ENCODE measurements at places on chromosomes 11 and 22. TPM values are rescaled to one million over a fixed set of nuclear protein-coding genes. Genes with fewer than 3 reads are reported as not detected.

KCTD17 gene
- 34.5 TPM for total RNA-seq

RFPL3 gene
- not detected for total RNA-seq

VSIG10L2 gene
- not detected for total RNA-seq

SPON1 gene
- 0.45 TPM for total RNA-seq

MB gene
- not detected for total RNA-seq

LYVE1 gene
- total RNA-seq = not detected

C1QTNF4 gene
- total RNA-seq = 0.25 TPM

All from activated CD4-positive, alpha-beta memory T cell treated with anti-CD3 and anti-CD28 coated beads, Interleukin-2, amount 10 ng/mL, durations not matched to agents 7 days and 5 days (primary cell).